ENCODE measurements at places on chromosomes 7 and 10.

GRCh38 chr10:2173327-2173726, 436.0 kb upstream of the ADARB2 start:
- DNase-seq: no peak

DNA sequence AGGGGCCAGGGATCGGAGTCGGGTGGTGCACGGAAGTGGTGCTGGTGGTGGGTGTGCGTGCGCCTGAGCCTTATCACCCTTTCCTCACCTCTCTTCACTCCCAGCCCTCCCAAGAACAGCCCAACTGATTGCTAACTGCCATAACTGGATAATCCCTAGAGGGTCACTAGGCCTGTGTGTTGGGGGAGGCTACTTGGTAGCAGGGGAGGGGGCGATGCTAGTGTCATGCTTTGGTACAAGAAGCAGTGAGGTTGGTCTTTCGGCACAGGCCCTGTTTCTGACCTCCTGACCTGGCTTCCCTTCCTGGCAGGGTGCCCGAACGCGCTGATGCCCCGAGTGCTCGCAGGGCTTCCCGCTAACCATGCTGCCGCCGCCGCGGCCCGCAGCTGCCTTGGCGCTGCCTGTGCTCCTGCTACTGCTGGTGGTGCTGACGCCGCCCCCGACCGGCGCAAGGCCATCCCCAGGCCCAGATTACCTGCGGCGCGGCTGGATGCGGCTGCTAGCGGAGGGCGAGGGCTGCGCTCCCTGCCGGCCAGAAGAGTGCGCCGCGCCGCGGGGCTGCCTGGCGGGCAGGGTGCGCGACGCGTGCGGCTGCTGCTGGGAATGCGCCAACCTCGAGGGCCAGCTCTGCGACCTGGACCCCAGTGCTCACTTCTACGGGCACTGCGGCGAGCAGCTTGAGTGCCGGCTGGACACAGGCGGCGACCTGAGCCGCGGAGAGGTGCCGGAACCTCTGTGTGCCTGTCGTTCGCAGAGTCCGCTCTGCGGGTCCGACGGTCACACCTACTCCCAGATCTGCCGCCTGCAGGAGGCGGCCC, 652 bp downstream of the KAZALD1 start:
- DNase-seq: peak; percentile 44

- DNase-seq: peak; percentile 6
Measured at GRCh38 chr10:117214401-117214800, 17.1 kb downstream of the KCNK18 start.

DNA sequence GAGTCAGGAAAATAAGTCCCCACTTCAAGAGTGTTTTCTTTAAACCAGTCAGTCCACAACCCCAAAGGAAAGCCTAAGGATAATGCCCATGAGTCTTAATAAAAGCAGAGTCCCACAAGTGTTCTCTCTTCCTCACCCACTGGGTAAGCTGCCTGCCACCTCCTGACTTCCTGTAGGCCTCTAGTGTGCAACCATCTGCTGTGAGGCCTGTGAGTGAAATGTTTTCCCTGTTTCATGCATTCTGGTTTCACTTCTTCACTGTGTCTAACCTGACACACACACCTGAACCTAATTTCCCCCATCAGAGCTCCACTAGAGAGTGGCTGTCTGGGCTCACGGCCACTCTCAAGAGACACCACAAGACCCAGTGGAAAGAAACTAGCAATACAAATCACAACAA, 38.9 kb upstream of the GDF10 start:
- DNase-seq: no peak

GRCh38 chr10:69957886-69958555, 94.6 kb upstream of the MACROH2A2 start:
- peak; percentile 60 for DNase-seq

Measured in AG10803 (cell line).